ENCODE measurements at places on chromosomes 4 and X.

DNA sequence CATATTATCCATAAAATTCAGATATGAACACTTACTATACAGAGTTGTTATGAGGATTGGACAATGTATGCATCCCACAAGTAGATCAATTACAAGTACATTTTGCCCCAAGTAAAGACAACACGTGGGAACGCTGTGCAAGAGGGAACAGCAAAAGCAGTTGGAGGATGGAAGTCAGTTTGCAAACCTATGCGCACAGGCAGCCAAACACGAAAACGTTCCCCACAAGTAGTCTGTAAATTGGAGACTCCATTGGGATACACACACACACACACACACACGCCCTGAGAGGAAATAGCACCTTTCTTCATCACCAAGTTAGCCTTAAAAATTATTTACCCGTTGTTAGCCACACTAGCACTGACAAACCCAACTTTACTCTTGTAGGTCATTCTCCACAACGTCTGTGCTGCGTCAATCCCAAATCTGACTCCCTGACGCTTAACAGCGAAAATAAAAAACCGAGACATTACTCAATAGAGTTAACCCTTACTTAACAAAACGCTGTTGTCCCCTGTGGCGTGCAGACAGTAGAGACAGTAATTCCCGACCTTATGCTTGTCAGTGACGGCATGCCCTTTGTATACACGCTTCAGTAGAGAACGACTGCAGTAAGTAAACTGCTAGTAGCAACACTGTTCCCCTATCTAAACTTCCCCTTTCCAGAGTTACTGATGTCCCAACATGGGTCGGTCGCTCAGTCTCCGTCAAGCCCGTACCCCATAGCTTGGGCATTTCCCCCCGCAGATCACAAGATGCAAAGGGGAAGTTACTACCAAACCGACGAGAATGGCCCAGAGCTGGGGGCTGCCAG, 730 bp downstream of the MANBA start:
- no peak for DNase-seq

- no peak for DNase-seq
Observed at GRCh38 chr4:37909332-37910090, 18.6 kb downstream of the TBC1D1 start.

GRCh38 chr4:40256817-40257216, 60.0 kb downstream of the RHOH start:
- no peak for DNase-seq

DNA sequence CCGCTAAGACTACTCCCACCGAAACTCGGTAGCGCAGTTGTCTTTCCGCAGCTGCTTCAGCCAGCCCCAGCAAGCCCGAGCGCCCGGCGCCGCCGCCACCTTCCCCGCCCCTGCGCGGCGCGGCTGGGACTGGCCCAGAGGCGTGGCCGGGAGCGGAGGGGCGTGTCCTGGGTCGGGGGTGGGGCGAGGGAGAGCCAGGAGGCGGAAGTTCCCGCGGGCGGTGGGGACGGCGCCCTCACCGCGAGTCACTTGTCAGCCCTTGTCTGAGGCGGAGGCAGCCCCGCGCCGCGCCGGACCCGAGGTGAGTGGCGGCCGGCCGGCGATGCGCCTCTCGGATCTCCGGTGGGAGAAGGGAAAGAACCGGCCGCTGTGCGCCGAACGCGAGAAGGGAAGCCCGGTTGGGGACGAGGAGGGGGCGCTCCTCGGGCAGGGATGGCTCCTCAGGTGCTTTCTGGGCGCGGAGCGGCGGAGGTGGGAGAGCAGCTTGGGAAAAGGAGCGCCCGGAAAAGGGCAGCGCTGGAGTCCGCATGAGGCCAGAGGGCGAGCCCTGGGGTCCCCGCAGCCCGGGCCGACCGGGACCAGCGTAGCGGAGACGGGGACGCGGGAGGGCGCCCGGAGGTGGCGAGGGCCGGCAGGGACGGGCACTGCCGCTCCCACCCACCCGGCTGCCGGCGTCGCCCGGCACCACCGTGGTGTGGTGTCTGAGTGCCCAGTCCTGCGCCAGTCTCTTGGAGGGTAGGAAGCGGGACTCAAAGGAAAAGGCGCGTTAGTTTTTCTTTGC, at the start of gene PDLIM5:
Gene PDLIM5, plus strand, starts transcription at position 248 of the 781 bp plus-strand sequence. CDS start 3,347 bp downstream, outside the sequence.
- DNase-seq, result peak; percentile 97

DNA sequence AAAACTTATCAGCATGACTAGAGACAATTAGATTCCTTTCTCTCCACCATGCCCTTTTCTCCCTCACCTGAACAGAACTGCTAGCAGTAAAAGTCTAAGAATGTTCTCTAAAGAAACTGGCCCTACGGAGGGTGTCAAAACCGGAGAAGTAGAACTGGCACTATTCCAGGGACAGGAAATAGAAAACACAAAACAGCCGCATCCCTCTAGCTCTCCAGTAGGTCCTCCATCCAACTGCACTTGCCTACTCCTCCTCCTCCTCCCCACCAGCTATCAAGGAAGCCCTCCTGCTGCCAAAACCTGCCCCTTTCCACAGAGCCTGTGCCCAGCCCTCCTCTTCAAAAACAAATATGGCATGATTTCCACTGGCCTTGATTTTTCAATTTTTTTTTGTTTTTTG, 28.4 kb downstream of the FUNDC1 start:
- no peak for DNase-seq
